NCI-H1417 treated with DMSO at 0.1 percent for 48 hours (cell line): ENCODE measurements at places on chromosomes 1 and 21.

DNA sequence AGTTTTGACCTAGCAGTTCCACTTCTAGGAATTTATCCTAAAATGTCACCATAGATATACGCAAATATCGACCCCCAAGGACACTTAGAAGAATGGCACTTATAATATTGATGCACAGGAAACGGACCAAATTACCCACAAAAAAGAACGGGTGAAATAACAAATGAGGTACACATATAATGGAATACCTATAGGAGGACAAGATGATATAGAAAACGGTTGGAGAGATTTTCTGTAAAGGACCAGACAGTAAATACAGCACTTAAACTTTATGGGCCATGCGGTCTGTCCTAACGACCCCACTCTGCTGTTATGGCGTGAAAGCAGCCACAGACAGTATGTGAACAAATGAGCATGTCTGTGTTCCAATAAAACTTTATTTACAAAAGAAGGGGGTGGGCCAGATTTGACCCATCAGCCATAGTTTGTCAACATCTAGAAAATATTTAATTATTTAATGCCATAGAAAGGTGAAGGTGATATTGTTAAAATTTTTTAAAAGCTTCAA is 2.4 kb downstream of the TMPRSS3 start:
- no peak for DNase-seq

GRCh38 chr1:208068407-208068806 is 157.5 kb upstream of the CD34 start:
- no peak for DNase-seq

- DNase-seq, result no peak
Observed at GRCh38 chr1:70916034-70916427, 131.6 kb downstream of the PTGER3 start.

GRCh38 chr1:95766036-95766435 is 532.0 kb downstream of the RWDD3 start:
- no peak for DNase-seq

GRCh38 chr21:37907076-37907475 is 9.2 kb downstream of the KCNJ6 start:
- no peak for DNase-seq
